ENCODE measurements at places on chromosomes 6 and 20.

DNA sequence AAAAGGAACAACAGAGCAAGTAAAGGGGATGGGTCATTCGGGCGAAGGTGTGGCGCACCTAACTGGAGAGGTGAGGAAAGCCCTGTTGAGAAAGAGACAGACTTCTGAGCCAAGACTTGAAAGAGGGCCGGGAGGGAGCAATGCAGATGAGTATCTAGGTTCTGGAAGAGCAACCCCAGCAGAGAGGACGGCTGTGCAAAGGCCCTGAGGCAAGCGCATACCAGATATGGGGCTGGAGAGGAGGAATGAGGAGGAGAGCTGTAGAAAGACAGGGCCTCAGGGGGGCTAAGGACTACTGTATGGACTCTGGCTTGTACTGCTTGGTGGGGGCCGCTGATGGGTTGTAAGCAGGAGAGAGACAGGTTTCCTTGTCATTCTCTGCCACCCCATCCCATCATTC lies 21.9 kb downstream of the TRERF1 start:
- no peak for DNase-seq

GRCh38 chr6:43771858-43772680 lies 2.1 kb downstream of the VEGFA start:
- DNase-seq, result no peak

DNA sequence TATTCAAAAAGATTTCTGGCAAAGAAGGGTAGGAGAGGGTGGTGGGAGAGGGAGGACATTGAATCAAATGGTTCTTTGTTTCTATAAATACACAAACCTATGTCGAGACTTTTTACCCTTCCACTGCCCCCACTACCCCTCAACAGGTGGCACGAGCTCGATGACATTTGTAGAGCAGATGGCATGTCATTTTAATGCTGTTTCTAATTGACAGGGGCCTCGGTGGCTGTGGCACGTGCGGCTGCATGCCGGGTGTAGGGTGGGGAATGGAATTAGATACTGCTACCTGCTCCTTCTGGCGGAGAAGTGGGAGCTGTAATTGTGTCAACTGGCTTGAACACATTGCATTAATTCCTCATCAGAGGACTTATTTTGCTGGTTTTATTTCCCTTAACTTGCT lies 29.1 kb upstream of the SASH1 start:
- DNase-seq, result no peak

DNA sequence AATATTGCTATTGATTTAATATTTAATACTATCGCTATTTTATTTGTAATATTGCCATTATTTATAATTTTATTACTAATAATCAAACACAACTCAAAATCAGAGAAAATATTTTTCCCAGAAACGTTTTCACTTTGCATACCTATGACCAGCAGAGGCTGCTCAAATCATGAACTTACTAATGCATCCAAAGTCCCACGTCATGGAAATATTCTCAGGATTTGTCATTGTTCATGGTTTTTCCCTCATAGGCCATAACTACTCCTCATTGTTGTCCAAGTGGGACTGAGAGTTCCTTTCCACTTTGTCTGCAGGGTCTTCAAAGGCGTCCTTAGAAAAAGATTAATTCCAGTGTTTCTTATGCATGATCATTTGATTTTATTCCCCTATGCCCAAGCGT lies 344.8 kb downstream of the THBS2 start:
- no peak for DNase-seq

DNA sequence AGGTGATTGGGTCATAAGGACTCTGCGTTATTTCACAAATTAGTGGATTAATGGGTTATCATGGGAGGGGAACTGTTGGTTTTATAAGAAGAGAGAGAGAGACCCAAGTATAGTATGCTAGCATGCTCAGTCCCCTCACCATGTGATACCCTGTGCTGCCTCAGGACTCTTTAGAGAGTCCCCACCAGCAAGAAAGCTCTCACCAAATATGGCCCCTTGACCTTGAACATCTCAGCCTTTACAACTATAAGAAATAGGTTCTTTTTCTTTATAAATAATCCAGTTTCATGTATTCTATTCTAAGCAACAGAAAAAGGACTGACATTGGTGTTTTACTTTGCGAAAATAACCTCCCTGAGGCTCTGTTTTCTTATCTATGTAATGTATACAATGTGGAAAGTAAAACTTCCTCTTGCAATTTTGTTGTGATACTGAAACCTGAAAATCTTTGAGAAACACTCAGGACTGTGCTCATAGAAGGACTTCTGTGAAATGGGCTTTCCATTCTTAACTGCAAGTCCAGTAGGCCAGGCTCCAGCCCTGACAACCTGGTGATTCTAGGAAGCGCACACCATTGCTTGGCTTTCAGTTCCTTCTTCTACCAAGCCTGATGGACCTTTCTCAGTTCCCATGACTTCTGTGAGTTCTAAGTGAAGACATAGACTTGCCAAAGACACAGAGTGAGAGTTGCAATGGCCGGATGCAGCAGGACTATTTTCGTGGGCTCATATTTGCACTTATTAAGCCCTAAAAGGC lies 21.9 kb downstream of the SIRPD start:
- DNase-seq, result no peak

- DNase-seq, result no peak
Measured at GRCh38 chr20:43191946-43192863, 2.5 kb upstream of the PTPRT start.

- no peak for DNase-seq
Measured at GRCh38 chr20:38001981-38002380, 31.3 kb downstream of the TTI1 start.

DNA sequence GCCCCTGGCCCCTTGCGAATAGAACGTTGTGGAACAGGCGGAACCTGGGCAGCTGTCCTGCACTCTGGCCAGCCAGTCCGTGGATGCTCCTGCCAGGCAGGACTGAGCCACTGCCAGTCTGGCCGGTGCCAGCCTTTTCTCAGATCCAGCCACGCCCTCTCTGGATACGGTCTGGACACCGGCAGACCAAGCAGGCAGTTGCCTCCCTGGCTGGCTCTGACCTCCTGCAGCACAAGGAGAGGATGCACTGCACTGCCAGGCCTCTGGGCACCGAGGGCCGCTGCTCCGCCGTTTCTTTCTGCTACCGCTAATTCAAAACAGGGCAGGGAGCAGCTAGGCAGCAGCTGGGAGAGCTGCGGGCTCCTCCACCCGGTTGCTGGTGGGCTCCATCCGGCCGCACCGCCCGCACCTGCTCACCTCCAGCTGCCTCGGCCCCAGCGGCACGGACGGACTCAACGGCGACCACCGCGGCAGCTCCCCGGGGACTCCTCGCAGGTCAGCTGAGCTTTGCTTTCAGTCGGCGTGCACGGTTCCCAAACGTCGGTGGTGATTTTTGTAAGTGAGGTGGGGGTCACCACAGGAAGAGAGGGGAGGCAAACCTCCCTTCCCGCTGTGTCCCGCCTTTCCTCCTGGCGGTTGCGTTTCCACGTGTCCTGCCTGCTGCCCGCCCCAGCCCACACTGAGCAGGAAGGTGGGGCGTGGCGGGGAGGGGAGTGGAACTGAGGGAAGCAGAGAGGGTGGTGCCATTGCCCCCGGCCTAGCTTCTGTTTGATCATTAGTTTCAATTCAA lies 30.3 kb upstream of the AFDN start:
- no peak for DNase-seq

DNA sequence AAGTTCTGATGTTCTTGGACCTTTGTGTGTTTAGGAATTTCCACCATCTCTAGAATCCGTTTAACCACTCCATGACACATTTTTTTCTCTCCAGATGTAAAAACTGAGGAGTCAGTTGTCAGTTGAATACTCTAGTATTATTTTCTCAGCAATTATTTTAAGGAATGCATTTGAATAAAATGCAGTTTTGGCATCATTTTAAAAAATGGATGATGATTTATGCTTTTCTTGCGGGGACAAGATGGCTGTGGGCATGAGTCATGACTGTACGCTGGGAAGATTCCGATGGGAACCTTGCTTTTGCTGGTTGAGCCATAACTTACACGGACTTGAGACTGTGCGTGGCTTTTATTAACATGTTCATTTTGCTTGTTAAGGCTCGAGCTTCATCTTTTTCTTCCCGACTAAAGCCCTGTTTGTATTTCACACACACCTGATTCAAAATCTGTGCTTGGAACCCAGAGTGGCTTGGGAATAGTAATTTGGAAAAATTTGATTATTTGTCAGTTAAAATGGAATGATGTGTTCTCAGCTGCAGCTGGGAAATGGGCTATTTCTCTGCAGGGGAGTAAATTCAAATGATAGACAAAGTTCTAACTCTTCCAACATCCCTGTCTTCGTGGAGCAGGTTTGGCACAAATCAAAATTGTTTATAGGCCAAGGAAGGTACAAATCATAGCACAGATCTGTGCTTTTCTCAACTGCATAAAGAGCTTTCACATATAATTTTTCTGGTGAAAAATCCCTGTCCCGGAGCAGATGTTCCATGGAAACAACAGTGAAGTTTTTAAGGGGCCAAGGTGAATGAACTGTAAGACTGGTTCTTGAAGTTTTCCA lies 470.5 kb upstream of the JAG1 start:
- no peak for DNase-seq

DNA sequence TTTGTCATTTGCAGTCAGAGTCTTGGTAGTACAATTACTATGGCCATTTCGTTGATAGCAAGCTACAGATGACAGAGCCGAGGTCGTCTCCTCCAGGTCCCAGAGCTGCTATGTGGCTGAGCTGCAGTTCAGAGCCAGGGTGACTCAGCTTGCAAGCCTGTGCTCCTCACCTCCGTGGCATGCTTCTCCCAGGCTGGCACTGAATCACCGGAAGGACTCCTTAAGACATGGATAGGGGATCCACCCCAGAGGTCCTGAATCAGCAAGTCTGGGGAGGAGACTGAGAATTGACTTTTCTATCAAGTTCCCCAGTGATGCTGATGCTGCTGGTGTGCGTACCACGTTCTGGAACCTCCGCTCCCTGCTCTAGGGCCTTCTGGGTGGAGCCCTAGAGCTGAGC lies 291.2 kb downstream of the CDH26 start:
- DNase-seq, result peak; percentile 78

DNA sequence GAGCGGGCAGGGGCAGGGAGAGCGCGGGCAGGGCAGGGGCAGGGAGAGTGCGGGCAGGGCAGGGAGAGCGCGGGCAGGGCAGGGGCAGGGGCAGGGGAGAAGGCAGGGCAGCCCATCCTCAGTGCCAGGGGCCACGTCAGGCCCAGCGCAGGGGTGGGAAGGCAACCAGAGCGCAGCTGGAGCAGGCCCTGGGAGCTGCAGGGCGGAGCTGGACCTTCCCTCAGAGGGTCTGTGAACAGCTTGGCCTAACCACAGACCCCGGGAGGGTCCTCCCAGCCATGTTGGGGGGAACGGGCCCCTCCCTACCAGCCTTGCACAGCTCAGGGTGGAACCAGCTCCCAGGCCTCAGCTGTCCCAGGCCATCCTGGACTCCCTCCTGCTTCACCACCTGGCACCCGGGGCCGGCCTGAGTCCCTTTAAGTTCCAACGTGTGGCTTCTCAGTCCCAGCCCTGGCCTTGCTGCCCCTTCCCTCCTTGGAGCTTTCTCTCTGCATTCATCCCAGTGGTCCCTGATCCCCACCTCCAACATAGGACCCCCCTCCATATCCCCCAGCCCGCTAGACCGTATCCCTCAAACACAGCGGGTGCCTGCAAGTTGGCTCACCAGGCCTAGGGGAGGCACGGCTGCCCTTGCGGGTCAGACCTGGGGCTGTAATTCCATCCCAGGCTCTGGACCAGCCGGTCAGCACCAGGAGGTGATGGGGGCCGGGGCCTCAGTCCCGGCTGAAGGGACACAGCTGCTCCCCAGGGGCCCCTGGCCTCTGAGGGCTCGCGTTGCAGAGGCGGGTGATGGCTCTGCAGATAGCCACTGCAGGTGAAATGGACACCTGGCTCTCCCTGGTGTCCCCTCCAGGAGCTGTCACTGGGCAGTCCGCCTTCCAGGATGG lies 5.6 kb upstream of the ZBTB46 start:
- no peak for DNase-seq

Data from epithelial cell of proximal tubule (primary cell).